Suppressor macrophage treated with lipopolysaccharide for 1 hour (primary cell): ENCODE measurements at places on chromosomes 1 and 21.
A peak's percentile ranks its signal among the peaks of the same experiment; 100 is the strongest.

DNA sequence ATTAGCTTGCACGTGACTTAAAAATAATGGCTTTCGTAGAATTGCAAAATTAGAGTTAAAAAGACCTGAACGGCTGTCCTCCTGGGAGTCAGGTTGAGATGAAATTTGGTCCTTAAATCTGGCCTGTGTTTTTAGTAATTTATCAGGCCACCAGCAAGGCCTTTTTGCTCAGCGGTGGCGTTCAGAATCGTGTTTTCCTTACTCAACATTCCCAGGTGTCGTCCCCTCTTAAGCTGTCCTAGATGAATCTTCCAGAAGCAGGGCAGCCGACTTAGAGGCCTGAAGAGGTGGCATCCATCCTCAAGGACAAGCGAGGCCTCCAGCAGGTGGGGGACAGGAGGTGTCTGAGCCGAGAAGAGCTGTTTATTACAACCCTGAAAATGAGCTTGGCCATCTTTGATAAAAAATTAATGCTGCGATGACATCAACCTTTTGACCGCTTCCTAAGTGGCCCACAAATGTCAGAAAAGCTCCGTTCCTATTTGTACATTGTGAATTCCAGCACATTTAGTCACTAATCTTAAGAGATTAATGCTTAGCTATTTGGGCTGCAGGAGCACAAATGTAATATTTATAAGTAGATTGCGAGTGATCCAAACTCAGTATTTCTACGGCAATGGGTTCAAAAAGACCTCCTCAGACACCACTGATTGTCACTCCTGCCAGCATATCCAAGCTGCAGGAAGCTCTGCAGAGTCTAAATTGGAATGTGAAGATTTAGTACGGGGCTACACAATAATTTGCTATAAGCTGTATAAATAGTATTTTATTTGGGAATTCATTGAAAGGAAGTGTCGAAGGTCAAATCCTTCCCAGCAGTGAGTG, 344.1 kb upstream of the VAMP3 start:
- DNase-seq: no peak

DNA sequence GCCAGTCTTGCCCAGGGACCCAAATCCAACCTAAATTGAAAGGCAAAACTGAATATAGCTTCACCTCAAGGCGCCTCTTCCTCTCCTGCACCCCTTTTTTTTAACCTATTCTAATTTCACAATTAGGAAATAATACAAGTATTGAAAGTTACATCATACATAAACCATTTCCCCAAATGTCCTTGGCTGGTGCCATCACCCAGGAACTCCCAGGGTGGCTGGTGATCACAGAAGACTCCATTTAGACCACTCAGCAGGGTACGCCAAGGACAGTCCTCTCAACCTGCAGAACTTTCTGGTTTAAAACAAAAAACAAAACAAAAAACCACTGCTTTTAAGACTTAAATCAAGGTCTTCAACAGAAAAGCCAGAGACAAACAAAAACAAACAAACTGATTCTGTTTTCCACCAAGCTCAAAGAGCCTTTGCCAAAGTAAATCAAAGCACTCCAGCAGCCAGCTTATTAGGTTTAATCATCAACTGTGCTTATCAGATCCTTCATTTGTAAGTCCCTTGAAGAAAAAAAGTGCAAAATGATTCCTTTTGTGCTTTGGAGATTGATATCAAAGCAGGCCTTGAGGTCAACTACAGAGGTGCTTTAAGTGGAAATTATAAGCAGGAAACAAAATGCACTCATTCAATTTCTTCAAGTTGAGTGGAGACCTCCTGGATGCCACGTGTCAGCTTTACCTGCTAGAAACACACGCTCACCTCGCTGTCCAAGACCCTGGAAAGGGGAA, 113.0 kb downstream of the ETS2 start:
- peak; percentile 68 for DNase-seq

GRCh38 chr1:74425676-74426075, 86.7 kb downstream of the LRRC53 start:
- DNase-seq: no peak

DNA sequence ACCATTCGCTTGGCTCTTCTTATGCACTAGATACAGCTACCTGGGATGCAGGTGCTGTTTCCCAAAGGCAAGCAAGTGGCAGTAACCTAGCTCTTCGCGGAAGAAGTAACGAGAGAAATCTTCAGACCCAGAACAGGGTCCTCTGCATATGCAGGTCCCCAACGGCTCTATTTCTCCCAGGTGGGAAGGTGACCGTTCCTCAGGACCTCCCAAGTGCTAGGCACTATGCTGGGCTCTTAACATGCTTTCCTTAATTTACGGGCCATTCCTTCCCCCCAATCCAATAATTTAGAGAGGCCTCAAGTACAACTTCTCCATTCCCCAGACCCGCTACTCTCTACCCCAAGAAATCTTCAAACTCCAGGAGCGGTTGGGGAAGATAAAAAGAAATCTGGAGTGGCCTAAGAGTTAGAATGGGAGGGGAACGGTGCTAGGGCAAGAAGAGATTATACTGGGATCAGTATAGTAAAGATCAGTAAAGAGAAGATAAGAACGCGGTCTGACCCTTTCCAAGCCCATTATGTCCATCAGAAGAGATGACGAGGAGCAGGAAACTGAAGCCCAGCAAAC, 410 bp downstream of the TXNDC12 start:
- peak; percentile 16 for DNase-seq

- DNase-seq: no peak
Measured at GRCh38 chr1:27603309-27603680, 649 bp downstream of the AHDC1 start.

- DNase-seq: no peak
Measured at GRCh38 chr1:47720111-47720510, 277.1 kb downstream of the TRABD2B start.

GRCh38 chr1:44047131-44047530, 15.9 kb upstream of the SLC6A9 start:
- no peak for DNase-seq

DNA sequence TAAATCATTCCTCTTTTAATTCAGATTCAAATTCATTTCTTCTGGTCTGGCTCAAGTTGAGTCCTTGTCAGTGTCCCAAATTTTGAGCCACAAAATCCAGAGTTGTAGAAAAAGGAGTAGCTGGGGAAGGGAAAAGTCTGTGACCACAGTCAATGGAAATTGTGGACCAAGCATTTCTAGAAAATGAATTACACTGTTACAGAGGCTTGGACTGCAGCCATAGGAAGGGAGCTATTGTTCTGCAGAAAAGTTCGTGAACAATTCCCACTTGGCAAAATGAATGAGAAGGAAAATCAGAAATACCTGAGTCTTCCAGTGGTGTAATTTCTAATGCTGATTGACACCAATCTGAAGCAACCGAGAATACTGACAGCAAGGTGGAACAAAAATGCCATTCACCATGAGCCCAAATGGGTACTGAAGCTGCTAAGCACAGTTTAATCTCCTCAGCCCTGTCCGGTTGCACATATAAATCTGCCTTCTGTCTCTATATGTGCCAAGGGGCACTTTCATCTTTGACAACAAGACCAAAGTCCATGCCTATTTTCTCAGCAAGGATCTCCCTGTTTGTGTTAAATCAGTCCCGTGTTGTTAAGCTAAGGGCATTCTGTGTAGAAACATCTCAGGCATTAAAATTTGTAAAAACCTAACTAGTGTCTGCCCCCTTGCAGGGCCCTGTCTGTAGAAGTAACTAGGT, 51.3 kb downstream of the TEX35 start:
- DNase-seq: no peak

- peak; percentile 54 for DNase-seq
Measured at GRCh38 chr1:61157468-61157987, 75.2 kb downstream of the NFIA start.

- peak; percentile 75 for DNase-seq
Measured at GRCh38 chr1:84390226-84390625, 8.1 kb upstream of the DNASE2B start.

DNA sequence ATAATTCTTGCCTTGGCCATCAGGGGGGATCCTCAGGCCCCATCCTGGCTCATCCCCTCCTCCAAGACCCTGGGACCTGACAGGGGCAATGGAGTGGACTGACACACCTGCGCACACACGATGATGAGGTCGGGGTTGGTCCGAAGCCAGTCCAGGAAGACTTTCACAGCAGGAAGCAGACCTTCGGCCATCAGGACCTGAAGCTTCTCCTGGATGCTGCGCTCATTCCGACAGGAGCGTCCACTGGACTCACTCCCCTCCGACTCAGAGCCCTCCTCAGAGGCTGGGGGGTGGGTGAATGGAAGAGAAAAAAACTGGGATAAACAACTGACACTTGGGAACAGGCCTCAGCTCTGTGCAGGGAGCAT, 15.4 kb upstream of the PAQR6 start:
- DNase-seq: no peak

- DNase-seq: no peak
Measured at GRCh38 chr1:203492082-203492747, 1.7 kb upstream of the OPTC start.

- DNase-seq: peak; percentile 35
Measured at GRCh38 chr1:58774027-58774426, 9.8 kb downstream of the JUN start.

DNA sequence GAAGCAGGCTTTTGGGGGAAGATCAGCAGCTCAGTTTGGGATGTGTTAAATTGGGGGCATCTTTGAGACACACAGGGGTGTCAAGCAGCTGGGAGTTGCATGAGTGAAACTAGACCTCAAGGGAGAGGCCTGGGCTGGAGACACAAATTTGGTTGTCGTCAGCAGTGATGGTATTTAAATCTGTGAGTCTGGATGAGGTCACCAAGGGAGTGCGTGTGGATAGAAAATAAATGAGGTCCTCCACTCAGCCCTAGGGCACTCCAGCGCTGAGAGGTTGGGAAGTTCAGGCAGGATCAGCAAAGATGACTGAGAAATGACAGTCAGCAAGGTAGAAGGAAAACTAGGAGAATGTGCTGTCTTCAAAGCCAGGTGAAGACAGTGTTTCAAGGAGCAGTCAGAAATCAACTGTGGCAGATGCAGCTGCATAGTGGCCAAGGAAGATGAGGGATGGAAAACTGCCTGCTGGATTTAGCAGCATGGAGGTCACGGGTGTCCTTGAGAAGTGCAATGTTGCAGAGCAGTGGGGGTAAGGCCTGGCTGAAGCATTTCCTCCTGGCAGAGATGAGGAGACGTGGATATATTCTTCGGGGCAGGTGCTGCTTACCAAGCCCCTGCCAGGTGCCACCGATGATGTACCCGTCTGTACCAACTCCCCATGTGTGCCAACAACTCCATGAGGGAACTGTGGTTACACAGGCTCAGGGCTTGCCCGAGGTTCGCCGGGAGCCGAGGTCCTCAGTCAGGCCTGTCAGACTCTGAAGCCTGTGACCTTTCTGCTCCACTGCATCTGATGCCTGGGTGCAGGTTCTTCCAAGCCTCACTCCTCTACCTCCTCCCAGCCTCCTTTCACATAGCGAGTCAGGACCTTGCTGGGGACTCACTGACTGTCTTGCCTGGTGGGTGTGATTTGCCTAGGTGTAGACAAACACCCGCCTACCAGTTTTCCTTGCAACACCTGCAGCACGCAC, 11.3 kb downstream of the MAP7D1 start:
- no peak for DNase-seq

- no peak for DNase-seq
Measured at GRCh38 chr1:90472775-90473174, 244.3 kb downstream of the BARHL2 start.

- DNase-seq: peak; percentile 92
Measured at GRCh38 chr1:9643351-9644256, 7.9 kb upstream of the PIK3CD start.

DNA sequence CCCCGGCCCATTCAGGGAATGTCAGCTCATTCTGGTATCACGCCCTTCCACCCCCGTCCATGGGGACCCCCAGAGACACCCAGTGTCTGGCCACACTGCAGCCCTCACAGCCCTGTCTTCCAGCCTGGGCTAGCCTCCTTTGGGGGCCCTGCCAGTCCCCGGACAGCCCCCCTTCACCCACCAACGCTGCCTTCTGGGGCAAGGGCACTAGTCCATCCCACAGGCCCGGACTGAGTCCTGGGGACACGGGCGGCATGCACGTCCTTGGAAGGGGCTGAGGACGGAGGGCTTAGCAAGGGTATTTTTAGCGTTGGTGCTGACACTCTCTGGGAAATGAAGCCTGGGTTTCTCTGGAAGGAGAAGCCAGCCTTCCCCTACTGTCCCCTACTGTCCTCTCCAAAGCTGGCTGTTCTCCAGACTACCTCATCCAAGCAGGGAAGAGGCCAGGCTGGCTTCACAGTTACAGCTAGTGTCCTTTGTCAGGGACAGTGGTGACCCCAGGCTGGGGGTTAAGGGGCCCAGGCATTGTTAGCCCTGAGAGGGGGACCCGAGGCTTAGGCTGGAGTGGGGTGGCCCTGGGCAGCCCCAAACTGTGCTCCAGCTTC, 39.5 kb downstream of the COQ8A start:
- no peak for DNase-seq

GRCh38 chr1:180267211-180267561, 37.1 kb downstream of the LHX4 start:
- DNase-seq: no peak

DNA sequence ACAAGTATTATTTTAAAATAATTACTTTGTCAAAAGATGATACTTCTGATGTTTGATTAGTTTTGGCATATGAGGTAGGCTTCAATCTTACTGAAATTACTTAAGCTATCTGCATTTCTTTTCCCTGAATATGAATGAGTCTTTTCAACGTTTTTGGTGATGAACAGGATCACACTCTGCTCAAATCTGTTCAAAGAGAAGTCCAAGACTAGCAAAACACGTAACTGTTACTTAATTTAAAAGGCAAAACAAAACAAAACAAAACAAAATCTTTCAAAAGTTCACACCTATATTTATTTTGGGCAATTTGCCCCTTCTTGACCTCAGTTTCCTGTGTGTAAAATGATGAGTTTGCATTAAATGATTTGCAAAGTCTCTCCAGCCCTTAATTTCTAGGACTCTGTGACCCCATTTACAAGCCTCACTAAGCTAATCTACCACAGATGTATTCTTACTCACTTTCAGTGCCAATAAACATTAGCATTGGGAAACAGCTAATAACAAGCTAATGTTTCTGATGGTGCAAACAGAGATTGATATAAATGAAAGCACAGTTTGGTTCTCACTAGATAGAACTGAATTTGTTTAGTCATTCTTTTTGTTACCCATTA, 865.4 kb downstream of the LTN1 start:
- DNase-seq: no peak

DNA sequence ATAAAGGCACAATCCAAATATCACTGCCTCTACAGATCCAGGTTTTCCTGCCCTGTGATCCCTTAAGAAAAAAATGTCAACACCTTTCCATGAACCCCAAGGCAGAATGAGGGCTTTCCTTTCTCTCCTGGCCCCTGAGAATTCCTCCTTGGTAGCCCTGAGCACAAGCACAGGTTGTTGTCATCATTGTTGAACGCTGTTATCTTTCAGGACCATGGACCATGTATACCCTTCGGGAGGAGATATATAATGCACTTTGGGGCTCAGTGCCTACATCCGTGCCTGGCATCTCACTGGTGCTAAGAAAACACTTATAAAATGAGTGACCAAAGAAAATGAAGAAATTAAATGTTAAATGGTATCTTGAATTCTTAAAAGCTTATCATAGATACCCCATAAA, 296.2 kb downstream of the SETD4 start:
- no peak for DNase-seq

DNA sequence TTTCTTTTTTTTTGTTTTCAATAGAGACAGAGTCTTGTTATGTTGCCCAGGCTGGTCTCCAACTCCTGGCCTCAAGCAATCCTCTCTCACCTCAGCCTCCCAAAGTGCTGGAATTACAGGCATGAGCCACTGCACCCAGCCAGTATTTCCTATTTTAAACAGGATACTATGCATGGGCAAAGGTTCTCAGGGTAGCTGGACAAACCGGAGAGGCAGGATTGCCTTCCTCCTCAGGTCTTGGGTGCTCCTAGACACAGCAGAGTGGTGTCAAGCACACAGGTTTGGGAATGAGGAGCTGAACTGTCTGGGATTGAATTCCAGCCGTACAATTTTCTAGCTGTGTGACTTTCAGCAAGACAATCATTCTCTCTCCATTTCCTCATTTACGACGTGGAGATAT, 22.9 kb upstream of the HNRNPU start:
- DNase-seq: no peak

GRCh38 chr1:76625886-76626678, 241.2 kb upstream of the ST6GALNAC5 start:
- DNase-seq: no peak
